GM04503 (cell line): ENCODE measurements at places on chromosomes 1 and 21.
A peak's percentile ranks its signal among the peaks of the same experiment; 100 is the strongest.

DNA sequence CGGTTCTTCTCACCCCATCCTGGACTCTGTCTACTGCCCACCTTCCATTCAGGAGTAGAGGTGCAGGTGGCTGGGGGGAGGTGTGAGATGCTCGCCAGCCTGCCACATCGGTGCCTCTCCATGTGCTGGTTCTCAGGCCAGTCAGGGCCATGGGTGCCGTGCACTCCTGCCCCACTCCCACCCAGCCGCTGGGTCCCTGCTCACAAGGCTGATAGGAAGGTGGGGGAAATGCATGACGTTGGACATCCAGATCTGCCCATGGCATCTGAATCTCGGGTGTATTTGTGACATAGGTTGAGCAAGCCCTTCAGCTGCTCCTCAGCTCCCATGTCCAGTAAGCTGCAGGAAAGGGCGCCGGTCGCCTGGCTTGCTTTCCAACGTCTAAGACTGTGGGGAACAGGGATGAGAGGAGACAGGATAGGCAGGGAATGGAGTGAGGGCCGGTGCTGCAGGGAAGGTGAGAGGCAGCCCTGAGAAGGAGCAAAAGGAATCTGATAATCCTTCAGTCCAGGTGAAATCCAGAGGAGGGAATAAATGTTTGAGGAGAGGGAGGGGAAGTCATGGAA, 11.8 kb downstream of the S100A7A start:
- no peak for DNase-seq

- DNase-seq = no peak
Measured at GRCh38 chr1:72678683-72679082, 396.3 kb upstream of the NEGR1 start.

- peak; percentile 95 for DNase-seq
Measured at GRCh38 chr1:152162792-152163463, 3.9 kb upstream of the RPTN start.

DNA sequence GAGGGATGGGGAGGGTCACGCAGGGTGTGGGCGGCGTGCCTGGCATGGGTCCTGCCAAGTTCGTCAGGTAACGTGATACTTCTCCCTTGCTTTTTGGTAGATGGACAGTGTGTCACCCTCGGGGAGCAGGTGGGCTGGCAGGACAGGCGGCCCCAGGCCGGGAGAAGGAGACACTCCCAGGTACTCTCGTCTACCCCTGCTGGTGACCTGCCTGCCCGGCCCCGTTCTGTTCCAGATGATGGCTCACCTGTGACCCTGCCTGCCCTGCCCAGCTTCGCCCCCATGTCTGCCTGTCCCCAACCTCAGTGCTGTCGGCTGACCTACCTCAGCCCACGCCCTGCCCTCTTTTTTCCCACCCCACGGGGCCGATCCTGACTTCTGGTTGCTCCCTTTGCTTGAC, 144.7 kb downstream of the PCBP3 start:
- no peak for DNase-seq

- no peak for DNase-seq
Measured at GRCh38 chr1:242201090-242201489, 202.2 kb upstream of the MAP1LC3C start.

GRCh38 chr1:121414905-121415304, 230.1 kb downstream of the SRGAP2C start:
- no peak for DNase-seq

- no peak for DNase-seq
Measured at GRCh38 chr1:3249631-3250501, 180.9 kb downstream of the PRDM16 start.

DNA sequence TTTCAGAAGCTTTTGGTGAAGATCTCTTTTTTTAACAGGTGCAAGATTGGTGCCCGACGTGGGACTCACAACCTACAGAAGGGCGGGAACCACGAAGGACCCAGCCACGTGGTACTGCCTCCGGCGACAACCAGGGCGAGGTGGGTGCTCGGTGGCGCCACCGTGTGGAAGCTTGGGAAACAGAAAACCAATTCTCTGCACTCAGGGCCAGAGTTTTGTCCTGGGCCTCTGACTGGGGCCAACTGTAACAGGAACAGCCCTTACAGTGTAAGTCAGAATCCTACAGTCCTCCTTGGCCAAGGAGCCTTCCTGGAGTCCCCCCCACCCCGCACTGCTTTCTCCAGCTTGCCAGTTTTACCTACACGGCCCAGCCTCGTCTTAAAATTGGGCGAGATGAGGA, 11.6 kb upstream of the S100A7A start:
- no peak for DNase-seq

- DNase-seq = no peak
Measured at GRCh38 chr1:30466026-30466425, 257.4 kb downstream of the MATN1 start.

DNA sequence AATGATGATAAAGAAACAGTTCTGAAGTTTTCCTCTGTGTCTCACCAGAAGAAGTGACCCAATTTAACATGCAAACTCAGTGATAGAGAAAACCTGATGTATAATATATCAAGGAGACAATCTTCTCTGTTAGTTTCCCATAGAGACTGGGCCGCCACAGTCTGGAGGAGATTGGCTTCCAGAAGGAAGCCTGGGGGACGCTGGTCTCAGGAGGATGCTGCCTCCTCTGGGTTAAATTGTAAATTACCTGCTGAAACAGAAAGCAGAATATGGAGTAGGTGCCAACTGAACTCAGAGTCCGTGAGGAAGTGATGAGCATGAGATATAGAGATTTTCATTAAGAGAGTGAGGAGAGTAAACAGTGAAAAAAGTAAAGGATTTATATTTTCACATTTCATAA, 15.8 kb downstream of the OR14I1 start:
- no peak for DNase-seq

DNA sequence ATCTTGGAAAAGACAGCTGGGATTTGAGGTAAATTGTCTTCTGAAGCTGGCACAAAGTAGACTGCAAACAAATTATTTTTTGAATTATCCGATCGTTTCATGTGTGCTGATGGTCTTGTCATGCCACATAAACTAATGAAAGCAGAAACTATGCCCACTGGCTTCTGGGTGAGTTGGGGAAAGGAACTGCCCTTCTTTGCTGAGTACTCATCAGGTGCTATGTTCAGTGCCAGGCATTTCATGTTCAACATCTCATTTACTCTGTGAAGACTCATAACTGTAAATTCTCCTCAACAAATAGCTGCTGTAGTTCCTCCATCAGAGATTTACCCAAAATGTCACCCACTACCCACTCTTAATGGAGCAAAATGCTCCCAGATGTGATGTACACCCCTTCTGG, 1.2 kb downstream of the TRIT1 start:
- no peak for DNase-seq

GRCh38 chr1:69263921-69264391, 303.8 kb upstream of the LRRC7 start:
- DNase-seq = no peak

DNA sequence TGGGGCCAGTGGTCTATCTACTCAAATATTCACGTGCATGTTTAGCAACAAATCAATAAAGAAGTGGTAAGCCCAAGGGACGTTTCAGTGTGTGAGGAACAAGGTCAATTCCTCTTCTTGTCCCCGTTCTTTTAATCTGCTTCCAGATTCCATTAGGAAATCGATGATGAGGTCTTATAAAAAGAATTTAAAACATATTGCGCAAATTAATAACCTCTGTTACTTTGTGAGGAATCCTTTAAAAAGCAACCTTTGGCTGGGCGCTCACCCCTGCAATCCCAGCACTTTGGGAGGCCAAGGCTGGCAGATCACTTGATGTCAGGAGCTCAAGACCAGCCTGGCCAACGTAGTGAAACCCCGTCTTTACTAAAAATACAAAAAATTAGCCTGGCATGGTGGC, 113.0 kb upstream of the TMPRSS2 start:
- DNase-seq = peak; percentile 49

GRCh38 chr21:15825700-15826099, 95.9 kb downstream of the USP25 start:
- no peak for DNase-seq

DNA sequence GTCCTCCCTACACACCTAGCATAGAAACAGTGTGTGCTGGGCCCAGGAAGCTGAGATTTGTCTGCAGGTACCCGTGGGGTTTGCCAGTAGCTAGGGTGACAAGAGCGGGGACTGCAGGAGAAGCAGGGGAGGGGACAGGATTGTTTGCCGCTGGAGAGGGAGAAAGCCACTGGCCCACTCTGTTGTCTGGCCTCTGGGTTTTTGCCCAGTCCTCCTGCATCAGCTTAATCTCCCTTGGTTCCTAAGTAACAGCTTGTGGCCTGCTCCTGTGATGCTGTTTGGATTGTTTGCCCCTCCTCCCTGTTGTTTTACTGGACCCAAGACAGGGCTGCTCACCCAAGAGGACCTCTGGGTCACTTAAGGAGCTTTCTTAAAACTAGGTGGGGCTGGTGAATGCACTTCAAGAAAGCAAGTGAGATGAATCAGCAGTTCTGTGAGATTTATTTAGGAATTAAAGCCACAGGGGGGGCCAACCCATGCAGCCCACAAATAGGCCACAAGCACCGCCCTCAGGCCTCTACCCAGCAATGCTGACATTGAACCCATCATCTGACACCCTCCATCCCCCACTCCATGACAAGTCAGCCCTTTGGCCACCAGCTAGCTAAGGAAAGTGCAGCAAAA, 142.8 kb downstream of the ZZZ3 start:
- peak; percentile 95 for DNase-seq

DNA sequence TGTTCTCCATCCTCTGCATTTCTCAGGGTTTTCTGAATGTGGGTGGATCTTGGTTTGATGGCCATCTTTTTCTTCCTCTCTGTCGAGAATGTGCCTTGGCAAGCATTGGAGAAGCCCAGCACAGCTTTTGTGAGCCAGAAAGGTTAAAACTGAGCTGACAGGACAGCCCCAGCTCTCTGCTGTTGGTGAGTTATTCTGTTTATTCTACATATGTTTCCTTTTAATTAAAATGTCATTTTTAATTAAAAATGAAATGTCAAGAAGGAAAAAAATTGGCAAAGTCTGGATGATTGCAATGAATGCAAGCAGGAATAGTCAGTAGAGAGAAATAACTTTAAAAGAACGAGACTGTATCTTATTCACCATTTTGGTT, 325.8 kb downstream of the PTBP2 start:
- DNase-seq = no peak

DNA sequence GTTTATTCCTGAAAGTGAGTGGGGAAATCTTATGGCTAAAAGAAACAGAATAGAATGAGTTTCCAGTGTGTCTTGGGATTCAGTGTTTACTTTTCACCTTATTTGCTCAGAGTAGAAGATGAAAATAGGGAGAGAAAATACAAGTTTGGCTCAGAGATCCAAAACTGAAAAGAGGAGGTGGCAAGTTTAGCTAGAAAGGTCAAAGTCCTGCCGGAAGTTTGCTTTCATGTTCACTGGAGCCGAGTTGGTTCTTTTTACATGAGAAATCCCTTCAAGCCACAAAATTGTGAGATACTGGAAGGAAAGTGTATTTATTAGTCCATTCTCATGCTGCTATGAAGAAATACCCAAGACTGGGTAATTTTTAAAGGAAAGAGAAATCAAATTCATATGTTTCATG, 604.6 kb downstream of the MRPL39 start:
- DNase-seq = no peak

DNA sequence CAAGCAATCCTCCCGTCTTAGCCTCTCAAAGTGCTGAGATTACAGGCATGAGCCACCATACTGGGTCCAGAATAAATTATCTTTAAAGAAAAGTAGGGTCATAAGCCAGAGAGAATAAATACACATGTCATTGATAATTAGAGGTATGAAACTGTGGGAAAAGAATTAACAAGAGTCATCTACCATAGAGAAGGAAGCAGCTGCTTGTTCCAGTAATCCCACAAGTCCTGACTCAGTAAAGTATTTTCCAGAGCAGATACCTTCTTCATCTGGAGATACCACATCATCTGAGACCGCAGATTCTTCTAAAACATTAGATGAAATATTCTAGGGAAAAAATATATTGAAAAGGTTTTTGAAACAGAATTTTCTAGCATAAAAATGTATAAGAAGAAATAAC, 55.7 kb downstream of the USP1 start:
- DNase-seq = no peak

DNA sequence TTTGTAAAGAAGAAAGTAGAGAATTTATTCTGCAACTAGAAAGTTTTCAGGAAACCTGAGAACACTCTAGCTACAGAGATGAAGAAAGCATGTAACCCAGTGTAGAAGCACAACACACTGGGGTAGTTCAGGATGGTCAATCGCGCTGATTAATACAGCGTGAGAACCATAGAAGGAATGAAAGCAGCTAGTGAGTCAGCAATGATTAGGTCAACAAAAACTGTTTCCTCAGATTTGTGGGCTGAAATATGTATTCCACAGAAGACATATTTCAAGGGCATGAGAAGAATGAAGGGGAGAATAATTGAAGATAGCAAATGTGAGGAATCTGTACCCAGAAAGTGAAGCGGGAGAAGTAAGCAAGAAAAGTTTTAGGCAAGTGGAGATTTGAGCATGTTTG, 97.8 kb upstream of the ADGRL2 start:
- peak; percentile 80 for DNase-seq

DNA sequence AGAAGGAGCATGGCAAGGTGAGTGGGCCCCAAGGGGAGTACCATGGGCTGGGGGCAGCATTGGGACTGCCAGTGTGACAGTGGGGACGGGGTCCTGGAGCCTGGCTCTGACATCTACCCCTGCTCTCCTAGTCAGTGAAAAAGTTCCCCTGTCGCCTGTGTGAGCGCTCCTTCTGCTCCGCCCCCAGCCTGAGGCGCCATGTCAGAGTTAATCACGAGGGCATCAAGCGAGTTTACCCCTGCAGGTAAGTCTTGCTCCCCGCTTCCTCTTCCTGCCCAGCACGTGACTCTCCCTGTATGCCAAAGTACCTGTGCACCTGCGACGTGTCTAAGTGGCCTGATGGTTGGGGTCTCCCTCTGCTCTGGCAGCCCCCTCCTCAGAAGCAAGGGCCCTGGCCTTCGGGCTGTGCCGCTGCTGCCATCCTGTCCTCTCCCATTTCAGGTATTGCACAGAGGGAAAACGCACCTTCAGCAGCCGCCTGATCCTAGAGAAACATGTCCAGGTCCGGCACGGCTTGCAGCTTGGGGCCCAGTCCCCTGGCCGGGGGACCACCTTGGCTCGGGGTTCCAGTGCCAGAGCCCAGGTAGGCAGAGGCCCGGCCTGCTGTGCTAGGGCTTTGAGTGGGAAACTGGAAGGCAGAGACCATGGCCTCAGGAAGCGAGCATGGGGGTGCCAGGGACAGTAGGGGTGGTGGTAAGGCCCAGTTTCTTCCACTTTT, 8.1 kb downstream of the ZNF687 start:
- DNase-seq = no peak

DNA sequence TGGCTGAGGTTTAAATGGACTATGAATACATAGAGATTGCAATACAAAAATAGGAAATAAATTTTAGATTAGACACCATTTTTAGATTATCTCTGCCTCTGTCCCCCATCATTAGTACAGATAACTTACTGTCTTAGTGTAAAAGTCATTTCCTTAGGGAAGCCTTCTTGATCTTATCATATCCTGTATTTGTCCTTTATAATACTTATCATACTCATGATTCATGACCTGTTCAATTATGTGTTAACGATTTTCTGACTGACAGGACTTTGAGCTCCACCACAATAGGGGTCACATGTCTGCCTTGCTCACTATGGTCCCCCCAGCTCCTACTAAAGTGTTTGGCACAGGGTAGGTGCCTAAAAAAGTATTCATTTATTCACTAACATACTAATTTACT, 14.6 kb downstream of the TEX38 start:
- no peak for DNase-seq
